Activated CD4-positive, CD25-positive, alpha-beta regulatory T cell (primary cell): ENCODE measurements at places on chromosomes 4 and X.

DNA sequence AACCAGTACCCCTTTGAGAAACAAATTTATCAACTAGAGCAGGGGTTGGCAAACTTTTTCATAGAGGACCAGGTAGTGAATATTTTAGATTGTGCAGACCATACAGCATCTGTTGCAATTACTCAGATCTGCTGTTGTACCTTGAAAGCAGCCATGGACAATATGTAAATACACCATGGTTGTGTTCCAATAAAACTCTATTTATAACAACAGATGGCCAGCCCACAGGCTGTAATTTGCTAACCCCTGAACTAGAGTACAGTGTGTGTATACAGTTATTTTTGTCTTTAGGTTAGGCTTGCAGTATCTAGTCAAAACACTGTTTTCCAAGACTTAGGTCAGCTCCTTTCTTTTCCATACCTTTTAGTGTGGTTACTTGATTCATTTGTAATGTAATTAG lies 54.4 kb downstream of the PHKA1 start:
- no peak for DNase-seq

DNA sequence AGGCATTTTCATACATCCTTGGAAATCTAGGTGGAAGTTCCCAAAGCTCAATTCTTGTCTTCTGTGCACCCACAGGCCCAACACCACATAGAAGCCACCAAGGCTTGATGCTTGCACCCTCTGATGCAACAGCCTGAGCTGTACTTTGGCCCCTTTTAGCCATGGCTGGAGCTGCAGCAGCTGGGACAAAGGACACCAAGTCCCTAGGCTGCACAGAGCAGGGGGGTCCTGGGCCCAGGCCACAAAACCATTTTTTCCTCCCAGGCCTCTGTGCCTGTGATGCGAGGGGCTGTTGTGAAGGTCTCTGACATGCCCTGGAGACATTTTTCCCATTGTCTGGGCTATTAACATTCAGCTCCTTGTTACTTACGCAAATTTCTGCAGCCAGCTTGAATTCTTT lies 124.0 kb upstream of the S100G start:
- DNase-seq = no peak

DNA sequence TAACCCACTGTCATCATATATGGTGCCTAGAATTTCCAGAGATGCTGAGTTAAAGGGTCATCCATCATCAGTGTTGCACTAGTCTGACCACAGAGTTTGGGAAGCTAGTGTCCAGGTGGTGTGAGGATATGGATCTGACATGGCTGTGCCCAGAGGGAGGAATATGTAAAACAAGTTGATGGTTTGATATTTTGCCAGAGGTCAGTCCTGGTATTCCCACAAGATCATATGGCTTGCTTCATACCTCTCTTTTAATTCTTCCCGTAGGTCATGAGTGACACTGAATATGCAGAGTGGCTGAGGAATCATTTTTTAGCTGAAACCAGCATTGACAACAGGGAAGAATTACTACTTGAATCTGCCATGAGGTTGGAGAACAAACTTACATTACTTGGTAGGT lies 75.6 kb downstream of the ATP10D start:
- no peak for DNase-seq

DNA sequence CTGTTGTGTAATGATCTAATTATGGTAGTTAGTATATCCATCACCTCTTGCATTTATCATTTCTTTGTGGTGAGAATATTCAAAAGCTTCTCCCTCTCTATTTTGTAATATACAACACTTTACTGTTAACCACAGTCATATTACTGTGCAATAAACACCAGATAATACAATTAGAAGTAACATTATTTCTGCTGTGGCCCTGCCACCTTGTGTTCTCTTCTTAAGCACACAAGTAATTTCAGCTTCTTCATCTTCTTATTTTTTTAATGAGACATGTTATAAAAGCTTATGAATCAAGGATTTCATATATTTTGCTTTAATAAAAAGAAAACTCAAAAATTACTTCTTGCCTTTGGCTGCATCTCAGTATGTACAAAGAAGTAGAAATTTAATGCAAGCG lies 675.2 kb upstream of the INTU start:
- DNase-seq = no peak

DNA sequence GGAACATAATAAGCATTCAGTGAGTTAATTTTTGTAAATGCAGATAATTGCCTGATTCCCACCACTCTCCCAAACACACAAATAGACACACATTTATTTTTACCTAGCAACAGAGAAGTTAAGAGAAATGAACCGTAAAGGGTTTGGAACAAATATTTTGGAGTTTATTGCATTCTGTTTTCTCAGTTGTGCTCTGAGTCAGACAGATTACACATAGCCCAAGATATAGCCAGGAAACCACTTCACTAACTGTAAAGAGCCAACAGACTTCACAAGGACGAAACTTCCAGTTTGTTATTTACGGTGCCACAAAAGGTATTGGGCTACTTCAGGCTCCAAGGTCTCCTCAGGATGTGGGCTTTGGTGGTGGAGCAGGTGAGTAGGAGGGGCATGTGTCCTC lies 217.0 kb downstream of the BMPR1B start:
- no peak for DNase-seq
